ENCODE measurements at places on chromosomes 4 and X.

DNA sequence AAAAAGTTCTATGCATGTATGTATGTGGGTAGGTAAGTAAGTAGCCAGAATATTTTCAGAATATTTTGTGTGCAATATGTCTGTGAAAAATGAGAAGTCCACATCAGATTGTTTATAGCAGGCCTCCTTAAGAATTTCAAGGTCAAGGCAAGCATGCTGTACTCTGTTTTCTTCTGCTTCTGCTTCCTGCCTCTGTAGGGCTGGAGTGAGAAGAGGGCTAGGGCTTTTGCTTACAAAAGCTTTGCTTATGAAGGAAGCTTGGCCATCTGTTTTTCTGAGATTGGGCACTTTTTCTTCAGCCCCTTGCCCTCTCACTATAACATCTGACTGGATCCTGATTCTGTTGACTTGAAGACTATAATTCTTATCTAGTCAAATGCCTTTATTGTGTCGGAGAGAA is 150.4 kb downstream of the EMCN start:
- no peak for DNase-seq

DNA sequence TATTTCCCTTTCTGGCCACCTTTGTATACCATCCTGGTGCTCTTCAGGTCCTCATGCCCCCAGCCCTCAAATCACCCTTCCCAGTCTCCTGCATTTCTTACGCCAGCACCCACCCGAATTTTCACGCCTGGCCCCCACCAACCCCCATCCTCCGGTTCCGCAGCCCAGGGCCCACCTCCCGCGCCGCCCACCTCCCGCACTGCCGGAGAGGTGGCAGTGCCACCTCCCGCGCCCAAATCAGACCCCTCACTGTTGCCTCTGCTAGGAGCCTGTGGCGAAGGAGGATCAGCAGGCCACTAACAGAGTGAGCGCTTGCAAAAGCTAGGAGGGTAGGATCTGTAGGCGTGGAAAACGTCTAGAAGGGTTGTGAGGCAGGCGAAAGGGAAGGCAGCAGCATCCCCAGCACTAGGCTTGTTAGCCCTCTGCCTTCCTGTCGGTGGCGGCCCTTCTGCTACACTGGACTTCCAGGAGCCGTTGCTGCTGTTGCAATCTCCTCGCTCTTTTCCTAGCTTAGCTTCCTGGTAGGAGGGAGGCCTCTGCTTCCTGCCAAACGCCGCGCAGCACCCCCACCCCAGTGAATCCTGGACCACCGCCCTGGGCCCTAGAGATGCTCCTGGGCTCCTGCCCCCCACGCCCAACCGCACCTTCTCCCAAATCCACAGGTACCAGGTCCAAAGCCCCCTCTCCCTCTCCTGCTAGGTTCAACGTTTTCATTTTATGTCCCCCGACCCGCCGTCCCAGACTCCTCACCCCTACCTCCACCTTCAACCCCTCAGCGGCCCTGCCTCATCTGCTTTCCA is 51.0 kb downstream of the SPIN2B start:
- no peak for DNase-seq

- no peak for DNase-seq
These were observed 164.7 kb upstream of the SLIT2 start for GRCh38 chr4:20086799-20087521.

DNA sequence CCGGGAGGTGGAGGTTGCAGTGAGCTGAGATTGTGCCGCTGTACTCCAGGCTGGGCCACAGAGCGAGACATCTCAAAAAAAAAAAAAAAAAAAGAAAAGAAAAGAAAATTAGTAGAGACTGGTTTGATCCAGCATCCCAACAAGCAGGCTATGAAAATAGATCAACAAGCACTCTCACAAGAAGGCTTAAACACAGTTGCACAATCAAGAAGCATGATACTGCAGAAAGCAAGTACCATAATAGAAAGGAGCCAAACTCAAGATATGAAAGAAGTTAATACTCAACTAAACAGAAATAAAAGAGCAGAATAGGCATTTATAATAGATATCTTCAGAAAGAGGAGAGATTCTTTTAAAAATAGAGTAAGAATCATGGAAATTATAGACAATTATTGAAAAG is 10.6 kb downstream of the TLR6 start:
- DNase-seq = no peak

DNA sequence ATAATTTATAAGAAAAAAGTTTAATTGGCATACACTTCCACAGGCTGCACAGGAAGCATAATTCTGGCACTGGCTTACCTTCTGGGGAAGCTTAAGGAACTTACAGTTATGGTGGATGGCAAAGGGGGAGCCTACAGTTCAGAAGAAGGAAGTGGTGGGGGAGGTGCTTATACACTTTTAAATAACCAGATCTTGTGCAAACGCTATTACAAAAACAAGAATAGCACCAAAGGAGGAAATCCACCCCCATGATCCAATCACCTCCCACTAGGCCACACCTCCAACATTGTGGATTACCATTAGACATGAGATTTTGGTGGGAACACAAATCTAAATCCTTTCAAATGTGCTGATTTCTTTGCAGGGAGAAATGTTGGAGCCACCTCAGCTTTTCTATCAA is 287.7 kb downstream of the CPXCR1 start:
- DNase-seq = no peak

Data from right lobe of liver (tissue), 6 donors.